ENCODE measurements at places on chromosomes 1 and 21. TPM values are rescaled to one million over a fixed set of nuclear protein-coding genes. Genes with fewer than 3 reads are reported as not detected.

The RIMS3 gene
- total RNA-seq, result 4.7 TPM

DNA sequence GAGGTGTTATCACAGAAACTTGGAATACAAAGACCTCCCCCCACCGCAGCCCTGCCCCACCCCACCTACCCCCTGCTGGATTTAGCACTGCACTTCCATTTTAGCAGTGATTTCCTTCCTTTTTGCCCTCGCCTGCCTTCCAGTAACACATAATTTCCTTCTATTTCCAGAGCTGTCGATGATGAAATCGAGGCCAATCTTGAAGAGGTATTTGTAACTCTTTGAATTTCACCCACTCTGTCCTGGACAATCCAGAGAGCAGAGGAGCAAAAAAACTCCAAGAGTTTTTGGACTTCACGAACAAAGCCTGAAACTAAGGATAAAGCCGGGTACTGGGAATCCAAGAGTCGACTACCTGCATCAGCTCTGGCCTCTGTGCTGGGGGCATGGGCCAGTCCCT lies 49.1 kb downstream of the CAPN2 start:
- H3K27me3 ChIP-seq, result no peaks in the 10 kb centered on the region
- H3K4me3 ChIP-seq, result no peak overlapping the region
- H3K36me3 ChIP-seq, result no peaks in the 10 kb centered on the region

GRCh38 chr1:218488986-218489385 lies 143.8 kb downstream of the TGFB2 start:
- H3K27ac ChIP-seq, result no peak overlapping the region
- H3K36me3 ChIP-seq, result no peaks in the 10 kb centered on the region
- no peak for DNase-seq
- no peaks in the 10 kb centered on the region for H3K27me3 ChIP-seq
- no peak overlapping the region for H3K4me3 ChIP-seq
- H3K4me1 ChIP-seq, result no peaks in the 10 kb centered on the region

- H3K4me3 ChIP-seq, result no peak overlapping the region
- H3K4me1 ChIP-seq, result no peaks in the 10 kb centered on the region
- no peaks in the 10 kb centered on the region for H3K36me3 ChIP-seq
- no peak for DNase-seq
- H3K27ac ChIP-seq, result no peak overlapping the region
- H3K27me3 ChIP-seq, result no peaks in the 10 kb centered on the region
These were observed 6.5 kb upstream of the PACC1 start for GRCh38 chr1:212421165-212421564.

- H3K27me3 ChIP-seq, result no peaks in the 10 kb centered on the region
- no peaks in the 10 kb centered on the region for H3K4me1 ChIP-seq
- no peak overlapping the region for H3K4me3 ChIP-seq
These were observed 218.9 kb downstream of the PRDM2 start for GRCh38 chr1:13918862-13919261.

GRCh38 chr1:170580636-170581440 lies 48.9 kb downstream of the GORAB start:
- H3K27me3 ChIP-seq, result no peaks in the 10 kb centered on the region
- no peak overlapping the region for H3K27ac ChIP-seq
- H3K4me3 ChIP-seq, result no peak overlapping the region
- H3K4me1 ChIP-seq, result no peaks in the 10 kb centered on the region
- DNase-seq, result no peak

DNA sequence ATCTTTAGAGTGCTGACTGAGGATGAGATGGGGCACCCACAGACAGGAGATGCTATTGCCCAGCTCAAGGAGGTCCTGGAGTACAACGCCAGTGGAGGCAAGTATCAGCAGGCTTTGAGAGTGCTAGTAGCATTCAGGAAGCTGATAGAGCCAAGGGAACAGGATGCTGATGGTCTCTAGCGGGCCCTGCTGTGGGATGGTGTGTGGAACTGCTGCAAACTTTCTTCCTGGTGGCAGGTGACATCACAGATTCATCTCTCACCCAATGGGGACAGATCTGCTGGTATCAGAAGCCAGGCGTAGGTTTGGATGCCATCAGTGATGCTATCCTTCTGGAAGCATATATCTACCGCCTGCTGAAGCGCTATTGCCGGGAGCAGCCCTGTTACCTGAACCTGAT lies 609.8 kb upstream of the NCAM2 start:
- no peaks in the 10 kb centered on the region for H3K36me3 ChIP-seq
- DNase-seq, result no peak
- H3K27me3 ChIP-seq, result no peaks in the 10 kb centered on the region
- no peak overlapping the region for H3K4me3 ChIP-seq
- H3K27ac ChIP-seq, result no peak overlapping the region

DNA sequence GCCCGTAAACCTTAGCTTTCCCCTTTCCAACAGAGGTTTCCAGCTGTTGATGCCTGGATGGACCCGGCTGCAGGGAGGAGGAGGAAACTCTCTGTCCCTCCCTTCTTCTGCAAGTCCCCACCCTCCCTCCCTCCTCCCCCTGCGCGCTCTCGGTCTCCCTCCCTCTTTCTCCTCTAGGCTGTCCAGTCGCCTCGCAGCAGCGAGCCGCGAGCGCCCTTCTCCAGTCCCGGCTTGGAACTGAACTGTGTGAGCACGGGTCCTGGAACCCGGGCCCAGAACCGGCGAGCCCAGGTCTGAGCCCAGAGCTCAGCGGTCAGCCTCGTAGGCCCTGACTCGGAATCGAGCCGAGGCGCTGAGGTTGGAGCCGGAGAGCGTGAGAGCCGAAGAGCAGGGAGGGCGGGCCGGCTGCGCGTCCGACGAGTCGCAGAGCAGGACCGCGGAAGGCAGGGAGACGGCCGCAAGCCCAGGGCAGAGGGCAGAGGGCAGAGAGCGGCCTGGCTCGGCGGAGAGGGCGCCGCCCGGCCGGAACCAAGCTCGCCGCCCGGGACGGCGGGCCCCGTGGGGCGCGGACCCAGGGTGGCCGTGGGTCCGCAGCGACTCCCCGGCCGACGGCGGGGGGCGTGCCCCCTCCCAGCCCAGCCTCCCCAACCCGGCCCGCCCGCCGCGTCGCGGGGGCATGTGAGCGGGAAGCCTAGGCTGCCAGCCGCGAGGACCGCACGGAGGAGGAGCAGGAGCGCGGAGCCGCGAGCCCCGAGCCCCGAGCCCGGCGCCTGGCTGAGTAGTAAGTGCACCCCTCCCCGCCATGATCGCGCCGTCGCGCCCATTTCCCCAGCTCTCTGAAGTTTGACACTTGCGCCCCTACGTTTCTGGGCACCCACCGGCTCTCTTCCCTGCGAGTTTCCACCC lies at the start of gene SOX13:
Gene SOX13 (plus strand): TSS at position 185 of the 906 bp plus-strand sequence. CDS start 39,801 bp downstream, outside the sequence.
- H3K27ac ChIP-seq, result peak within 1 kb of the TSS; percentile 94
- H3K36me3 ChIP-seq, result no peaks in the 10 kb centered on the region

DNA sequence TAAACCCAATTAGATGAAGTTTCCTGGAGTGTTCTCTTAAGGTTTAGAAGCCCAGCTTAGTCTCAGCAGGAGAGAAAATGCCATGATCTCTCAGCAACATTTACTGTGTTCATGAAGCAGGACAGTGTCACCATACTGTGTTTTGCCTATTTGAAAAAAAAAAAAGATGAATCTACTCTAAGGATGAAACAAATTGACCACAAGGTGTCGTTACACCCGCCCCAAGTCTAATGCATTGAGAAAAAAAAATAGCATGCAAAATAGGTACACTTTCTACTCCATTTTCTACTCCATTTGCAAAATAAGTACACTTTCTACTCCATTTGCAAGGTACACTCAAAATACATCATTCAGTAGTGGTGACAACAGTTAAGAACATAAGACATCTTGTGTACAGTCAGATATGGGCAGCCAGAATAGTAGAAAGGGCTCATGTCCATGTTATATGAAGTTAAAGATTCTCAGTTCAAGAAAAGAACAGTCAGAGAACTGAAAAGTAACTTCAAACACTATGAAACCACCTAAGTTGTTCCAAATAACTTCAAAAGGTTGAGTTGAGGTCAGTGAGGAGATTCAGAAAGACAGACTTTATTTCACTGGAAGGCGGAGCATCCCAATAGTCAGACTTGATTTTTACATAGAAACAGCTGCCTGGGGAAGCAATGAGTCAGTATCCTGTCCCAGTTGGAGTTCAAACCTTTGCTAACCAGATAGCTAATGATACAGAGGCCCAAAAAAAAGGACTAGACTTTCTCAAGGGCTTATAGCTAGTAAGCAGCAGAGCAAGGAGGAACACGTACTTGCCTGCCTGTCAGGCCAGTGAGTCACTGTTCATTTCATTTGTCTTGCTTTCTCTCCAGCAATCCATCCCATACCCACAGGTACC lies 13.3 kb downstream of the PLPPR5 start:
- no peak overlapping the region for H3K27ac ChIP-seq
- no peaks in the 10 kb centered on the region for H3K36me3 ChIP-seq
- no peak overlapping the region for H3K4me3 ChIP-seq
- no peaks in the 10 kb centered on the region for H3K4me1 ChIP-seq
- DNase-seq, result no peak
- H3K27me3 ChIP-seq, result peaks cover 3% of the 10 kb centered on the region

All from uterus (tissue), 4 donors.